ENCODE measurements at places on chromosomes 2 and 18.

GRCh38 chr2:104109356-104109755, 744.6 kb upstream of the POU3F3 start:
- DNase-seq: no peak

DNA sequence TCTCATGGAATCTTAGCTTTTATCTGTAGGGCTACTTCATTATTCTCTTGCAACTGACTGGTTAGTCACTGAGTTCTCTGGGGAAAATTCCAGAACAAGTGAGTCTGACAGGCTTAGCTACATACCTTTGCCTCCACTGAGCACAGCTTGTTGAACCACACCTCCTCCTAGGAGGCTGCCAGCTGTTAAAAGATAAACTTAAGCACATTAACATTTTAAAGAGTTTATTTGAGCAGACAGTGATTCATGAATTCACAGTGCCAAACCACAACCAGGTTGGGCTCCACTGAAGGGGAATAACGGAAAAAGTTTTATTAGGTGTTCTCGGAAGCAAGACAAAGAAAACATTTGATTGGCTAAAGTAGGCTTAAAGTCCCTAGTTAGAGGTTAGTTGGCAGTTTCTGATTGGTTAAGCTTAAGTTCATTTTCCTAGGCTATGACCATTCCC, 12.5 kb upstream of the SLC38A11 start:
- DNase-seq: no peak

DNA sequence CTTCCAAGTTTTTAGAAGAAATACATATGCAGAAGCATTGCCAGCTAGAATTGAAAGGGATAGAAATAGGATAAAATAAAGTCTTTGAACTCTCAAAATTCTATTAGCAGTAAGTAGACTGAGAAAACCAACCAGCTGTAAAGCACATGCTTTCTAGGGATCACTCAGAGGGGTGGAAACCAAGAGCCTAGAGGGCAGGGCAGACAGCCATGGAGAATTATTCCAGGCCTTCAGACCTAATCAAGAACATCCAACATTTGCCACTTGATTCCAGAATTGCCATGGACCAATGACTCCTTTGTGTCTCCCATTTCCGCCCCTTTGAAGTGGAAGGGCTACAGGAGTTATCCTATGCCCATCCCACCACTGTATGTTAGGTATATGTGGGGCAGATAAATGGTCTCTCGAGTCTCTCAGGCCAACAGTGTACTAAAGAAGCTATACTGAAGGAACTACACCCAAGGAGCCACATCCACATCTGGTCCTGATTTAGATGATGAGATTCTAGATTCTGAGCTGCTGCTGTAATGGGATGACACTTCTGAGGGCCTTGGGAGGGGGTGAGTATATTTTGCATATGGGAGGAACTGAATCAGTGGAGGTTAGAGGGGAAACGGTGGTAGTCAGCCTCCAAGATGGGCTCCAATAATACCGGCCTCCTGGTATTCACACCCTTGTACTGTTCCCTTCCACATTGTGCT, 4.0 kb downstream of the FARSB start:
- no peak for DNase-seq

DNA sequence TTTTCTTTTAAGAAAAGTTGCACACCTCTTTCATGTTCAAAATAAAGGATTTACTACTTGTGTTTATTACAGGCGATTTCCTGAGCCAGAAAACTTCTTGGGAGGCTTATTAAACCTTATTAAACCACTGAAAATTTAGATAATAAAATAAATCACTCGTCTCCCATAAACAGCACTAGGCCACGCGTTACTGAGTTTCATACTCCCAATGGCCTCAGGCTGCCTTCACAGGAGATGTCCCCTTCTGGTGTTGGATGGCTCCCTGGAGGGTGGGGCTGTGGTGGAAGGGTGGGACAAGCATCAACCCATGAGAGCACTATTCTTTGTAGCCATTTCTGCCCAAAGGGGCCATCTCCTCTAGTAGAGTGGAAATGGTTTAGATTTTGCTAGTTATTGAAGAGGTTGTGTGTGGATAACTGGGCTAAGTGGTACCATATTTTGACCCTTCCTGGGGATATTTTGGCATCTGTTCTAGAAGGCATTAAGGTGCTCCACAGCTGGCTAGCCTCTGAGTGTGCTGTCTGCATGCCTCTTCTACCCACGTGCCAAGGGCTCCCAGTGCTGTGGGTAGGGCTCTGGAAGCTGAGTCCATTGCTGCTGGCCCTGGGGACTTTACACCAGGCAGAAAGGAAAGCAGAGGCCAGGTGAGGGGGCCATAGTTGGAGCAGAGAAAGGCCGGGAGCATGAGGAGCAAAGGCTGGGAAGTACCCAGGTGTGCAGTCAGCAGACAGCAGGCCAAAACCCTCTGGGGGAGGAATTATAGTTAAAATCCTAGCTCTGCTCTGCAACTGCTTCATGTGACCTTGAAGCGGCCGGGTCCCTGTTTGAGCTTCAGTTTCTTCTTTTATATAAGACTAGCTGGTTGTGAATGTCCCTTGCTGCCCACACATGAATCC, 121.7 kb upstream of the SMAD2 start:
- DNase-seq: no peak

DNA sequence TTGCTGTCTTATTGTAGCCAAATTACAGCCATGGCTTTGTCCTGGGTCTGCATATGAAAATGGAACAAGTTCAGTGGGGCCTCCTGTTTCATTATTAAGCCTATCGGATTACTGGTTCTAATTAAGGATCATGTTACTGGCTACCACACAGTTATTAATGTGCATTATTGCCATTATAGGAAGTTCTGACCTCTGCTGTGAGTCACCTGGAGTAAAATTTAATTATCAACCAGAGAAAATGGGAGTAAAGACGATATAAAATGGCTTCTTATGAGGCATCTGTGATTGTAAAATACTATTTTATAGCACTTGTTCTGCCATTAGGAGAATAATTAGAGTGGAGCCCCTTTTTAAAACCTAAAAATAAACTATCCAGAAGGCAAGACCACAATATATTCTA, 143.3 kb upstream of the ITGB6 start:
- no peak for DNase-seq
